ENCODE measurements at places on chromosomes 7 and 10.

GRCh38 chr10:36608251-36608650, 517.1 kb upstream of the ANKRD30A start:
- no peak for DNase-seq

- DNase-seq = no peak
Measured at GRCh38 chr7:136698977-136699376, 169.5 kb upstream of the CHRM2 start.

DNA sequence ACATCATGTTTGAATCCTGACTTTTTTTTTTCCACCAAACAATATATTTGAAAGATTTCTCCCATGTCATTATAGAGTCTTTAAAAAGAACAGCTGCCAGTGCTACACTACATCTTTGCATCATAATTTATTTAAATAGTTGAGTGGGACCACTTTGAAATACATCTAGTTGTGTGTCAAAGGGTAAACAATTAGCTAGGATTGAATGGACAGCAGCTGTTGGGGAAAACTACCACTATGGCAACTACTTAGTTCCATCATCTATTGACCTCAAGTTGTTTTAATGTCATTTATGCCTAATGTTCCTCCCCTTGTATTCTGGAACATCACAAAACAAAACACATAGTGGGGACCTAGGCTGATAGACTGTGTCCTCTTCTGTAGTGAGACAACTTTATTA, 985.1 kb downstream of the SORCS1 start:
- DNase-seq = no peak

DNA sequence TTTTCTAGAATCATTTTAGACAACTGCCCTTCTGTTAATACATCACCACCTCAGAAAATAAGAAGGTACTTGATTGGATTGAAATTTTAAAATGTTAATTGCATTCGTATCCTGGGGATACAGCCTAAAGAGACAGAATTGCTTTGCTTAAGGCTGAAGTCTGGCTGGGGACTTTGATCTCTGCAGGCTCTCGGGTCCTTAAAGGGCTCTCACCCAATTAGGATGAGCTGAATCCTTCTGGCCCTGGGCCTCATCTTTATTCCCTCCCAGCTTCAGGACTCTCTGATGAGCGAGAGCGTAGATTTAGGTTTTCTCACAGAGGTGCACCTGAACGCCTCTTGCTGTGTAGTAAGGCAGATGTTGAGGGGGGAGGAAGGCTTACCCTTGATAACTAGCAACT, 475.3 kb upstream of the C7orf33 start:
- DNase-seq = no peak

DNA sequence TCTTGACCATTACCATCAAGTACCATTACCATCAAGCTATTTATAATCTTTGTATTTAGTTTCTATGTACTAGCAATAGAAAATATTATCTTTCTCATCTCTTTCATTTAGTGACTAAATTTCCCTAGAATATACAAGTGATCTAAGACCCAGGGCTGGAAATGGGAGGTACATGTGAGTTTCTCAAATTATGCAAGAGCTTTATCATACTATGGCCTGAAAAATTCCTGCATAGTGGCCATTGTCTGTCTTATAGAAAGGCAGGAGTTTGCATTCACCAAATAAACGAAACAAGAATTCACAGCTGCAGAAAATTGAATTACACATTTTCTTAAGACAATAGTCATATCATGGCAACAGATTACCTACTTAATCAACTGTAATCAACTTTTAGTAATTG, 50.7 kb upstream of the HDAC9 start:
- no peak for DNase-seq

DNA sequence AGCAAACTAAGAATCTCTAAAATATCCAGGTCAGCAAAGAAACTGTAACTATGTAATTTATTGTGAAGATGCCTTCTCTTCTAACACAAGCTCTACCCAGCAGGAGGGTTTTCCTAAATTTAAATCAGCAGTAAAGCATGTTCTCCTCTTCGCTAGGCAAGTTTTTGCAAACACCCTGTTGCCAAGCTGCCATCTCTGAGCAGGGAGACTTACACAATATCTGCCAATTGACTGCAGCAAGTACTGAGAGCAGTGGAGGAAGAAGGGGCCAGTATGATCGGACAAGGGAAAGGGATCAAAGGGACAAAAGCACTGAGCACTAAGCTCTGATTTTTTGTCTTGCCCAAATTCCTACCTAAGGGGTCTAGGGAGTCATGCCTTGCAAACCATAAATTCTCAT, 16.0 kb upstream of the LANCL2 start:
- no peak for DNase-seq

- no peak for DNase-seq
Measured at GRCh38 chr7:13920053-13920697, 69.3 kb downstream of the ETV1 start.

GRCh38 chr10:29929006-29929405, 130.4 kb downstream of the JCAD start:
- no peak for DNase-seq

- DNase-seq = no peak
Measured at GRCh38 chr7:29100924-29101323, 45.4 kb downstream of the CPVL start.

GRCh38 chr10:129365767-129366402, 101.2 kb upstream of the MGMT start:
- no peak for DNase-seq

DNA sequence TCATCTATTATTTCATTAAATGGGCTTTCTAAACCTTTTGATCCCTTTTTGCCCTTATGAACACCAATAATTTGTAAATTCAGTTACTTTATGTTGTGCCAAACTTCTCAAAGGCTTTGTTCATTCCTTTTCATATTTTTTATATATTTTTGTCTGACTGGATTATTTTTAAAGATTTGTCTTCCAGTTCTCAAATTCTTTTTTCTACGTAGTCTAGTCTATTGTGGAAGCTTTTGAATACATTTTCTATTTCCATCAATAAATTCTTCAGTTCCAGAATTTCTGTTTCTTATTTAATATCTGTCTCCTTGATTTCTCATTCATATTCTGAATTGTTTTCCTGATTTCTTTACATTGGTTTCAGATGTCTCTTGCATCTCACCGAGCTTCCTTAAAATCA, 108.2 kb downstream of the CTNNA3 start:
- DNase-seq = no peak

DNA sequence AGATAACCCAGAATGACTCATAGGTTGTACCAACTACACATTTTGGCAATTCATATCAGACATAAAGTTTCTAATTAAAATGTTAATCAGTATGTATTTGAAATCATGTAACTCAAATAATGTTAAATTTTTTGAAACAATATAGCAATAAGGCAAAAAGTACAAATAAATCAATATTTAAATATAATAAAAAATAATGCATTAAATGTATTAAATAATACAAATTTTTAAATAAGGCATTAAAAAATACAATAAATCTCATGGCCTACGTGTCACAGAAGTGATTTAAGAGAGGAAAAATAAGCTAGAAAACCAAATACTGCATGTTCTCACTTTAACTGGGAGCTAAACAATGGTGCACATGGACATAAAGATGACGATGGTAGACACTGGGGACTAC, 9.1 kb downstream of the PON2 start:
- DNase-seq = no peak

DNA sequence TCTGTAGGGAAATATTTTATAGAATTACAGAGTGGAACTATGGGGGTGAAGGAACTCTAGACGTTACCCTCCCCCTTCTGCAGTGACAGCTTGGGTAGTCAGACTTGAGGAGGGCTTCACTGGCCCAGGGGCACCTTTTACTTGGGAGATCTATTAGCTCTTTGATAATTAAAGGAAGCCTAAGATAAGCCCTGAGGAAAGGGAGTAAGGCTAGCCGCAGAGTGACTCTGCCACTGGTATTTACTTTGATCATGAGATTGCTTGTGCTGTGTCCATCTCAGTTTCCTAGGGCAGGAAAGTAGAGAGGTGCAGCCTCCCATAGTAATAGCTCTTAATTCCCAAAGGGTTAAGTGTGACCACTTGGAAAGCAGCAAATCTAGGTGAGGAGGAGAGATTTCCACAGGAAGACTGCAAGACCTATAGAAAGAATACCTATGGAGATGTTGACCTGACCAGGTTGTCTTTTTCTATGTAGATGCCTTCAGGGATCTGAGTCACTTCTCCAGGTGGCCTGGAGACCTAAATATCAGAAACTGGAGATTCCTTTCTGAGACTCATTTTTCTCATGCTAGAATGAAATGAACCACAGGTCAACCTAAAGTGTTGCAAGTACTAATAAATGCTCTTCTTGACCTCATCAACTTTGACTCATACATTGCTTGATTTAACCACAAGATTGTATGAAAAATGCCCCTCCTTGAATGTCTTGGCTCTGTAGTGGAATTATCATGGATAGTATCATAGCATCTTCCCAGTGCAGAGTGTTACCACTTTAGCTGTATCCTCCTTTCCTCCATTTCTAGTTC, 447.3 kb upstream of the GHITM start:
- no peak for DNase-seq

DNA sequence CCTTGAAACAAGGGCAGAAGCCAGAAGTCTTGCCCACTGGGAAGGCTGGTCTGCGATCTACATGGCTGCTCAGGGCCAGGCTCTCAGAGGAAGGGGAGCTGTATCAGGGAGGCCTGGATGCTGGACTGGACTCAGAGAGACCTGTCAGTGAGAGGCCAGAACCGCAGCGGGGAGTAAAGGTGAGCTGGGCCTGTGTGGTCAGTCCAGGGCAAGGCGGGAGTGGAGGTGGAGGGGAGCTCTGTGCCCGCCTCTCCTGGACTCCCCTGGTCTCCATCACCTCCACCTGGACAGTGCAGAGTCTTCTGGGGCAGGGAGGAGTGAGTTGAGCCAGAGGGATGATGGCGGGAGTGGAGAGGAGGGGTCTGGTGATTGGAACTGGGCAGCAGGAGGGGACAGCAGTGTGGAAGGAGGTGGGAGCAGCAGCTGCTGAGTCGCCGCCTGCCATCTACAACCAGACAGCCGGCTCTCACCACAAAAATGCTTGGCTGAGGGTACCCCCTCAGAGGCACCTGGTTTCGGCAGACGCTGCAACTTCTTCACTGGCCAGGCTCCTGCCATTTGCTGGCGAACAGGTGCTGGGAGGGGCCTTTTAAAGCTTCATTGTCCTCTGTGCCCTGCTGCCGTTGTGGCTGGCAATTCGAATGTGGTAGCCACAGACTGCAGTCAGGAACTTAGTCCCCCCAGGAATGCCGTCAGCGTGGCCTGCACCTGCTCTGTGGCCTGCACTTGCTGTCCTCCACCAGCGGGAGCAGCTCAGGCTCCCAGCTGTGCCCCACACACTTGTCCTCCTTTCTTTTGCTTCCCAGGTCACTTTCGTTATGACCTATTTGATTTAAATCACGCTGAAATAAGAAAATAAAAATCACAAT, 3.5 kb downstream of the RASSF4 start:
- DNase-seq = no peak

DNA sequence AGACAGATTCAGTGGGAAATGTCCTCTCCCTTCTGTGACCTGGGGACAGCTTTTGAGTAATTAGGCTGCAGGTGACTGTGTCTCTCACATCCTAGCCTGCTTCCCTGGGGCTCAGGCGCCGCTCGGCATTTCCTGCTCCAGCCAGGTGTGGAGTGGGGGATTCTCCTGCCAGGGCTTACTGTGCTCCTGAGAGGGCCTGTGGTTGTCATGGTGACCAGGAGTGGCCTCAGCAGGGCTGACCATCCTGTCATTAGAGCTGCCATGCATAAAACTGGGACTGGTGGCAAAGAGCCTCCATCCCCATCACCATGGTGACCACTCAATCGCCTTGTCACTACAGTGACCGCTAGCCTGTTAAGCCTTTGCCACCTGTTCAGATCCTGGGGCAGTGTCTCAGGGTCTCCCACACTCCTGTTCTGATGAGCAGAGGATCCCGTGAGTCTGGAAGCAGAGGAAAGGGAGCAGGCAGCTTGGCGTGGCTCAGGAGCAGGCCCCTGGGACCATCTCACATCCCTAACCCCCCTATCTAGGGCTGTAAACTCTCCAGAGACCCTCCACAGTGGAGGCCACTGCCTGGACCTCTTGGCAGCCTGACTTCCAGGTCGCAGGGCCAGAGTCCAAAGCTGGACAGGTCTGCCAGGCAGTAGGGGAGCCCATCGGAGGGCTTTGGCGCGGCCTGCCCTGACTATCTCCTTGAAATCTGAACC, at the start of gene GCK:
TSS of gene GCK (minus strand) at position 154 of the 707 bp plus-strand sequence. CDS start 486 bp downstream, outside the sequence.
- no peak for DNase-seq

- DNase-seq = no peak
Measured at GRCh38 chr7:51242007-51242691, 74.5 kb downstream of the COBL start.

DNA sequence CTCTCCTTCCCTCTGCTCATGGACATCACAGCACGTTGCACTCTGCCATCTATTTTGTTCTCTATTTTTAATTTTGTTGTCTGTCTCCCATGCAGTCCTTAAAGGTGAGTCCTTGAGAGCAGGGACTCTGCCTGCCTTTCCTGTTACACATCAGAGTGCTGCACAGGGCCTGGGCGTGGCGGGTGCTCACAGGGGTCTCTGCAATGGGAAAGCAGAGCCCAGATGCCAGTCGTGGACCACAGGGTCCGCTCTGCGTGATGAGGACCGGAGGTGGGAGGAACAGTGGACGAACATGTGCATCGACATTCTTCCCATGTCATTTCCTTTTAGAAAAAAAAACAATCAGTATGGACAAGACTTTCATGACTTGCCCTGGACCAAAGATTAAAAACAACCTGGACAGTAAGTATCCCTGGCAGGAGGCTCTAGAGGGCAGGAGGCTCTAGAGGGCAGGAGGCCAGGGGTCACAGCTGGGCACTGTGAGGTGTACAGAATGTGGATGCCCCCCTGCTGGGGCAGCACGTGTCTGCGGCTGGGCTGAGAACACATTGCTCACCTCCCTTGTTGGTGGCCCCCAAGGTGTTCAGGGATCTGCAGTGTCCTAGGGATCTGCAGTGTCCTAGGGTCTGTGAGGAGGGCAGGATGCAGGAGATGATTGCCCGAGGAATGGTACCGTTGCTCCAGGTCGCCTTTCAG, 29.6 kb upstream of the ZNF488 start:
- DNase-seq = no peak

- DNase-seq = no peak
Measured at GRCh38 chr7:29974286-29974685, 15.3 kb downstream of the SCRN1 start.

DNA sequence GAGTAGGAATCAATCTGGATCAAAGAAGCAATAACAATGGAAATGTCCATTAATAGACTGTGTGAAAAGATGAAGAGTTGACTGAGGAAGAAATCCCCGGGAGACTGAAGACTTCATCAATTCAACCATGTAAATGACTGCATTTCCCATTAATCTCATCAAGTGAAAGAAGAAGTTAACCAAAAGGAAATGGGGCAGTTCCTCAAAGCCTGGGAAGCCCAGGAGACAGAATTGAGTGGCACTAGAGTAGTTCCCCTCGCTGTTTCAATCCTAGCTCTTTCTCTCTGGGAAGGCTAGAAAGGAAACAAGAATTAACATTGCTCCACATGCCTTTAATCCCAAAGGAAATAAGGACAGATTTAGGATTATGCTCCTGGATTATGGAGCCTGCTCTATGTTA, 4.8 kb upstream of the OR6V1 start:
- DNase-seq = no peak

GRCh38 chr7:20906801-20907453, 120.2 kb upstream of the SP8 start:
- no peak for DNase-seq

GRCh38 chr10:53619671-53620070, 847.1 kb upstream of the MBL2 start:
- no peak for DNase-seq

GRCh38 chr10:127280446-127280845, 84.1 kb upstream of the INSYN2A start:
- no peak for DNase-seq

- DNase-seq = no peak
Measured at GRCh38 chr7:69457595-69458504, 140.4 kb upstream of the AUTS2 start.
